Motor neuron (in vitro differentiated cells): ENCODE measurements at places on chromosomes 6 and 20.
A peak's percentile ranks its signal among the peaks of the same experiment; 100 is the strongest.

DNA sequence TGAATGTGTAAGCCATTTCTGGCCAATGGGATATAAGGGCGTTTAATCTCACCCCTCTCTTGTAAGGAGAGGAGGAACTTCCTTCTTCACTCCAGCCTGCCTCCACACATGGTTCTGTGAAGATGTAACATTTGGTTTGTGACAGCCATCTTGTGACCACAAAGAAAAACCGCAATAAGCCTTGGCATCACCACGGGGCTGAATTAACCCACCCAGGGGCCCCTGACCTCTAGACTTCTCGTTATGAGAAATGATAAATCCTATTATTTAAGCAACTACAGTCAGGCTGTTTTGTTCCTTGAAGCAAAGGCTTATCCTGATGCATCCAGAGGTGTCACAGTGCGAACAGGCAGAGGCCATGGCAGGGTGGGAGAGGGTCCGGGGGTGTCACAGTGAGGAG, 139.7 kb downstream of the CDC5L start:
- no peak for ATAC-seq

- no peak for ATAC-seq
Observed at GRCh38 chr6:34236131-34236442, 586 bp upstream of the HMGA1 start.

DNA sequence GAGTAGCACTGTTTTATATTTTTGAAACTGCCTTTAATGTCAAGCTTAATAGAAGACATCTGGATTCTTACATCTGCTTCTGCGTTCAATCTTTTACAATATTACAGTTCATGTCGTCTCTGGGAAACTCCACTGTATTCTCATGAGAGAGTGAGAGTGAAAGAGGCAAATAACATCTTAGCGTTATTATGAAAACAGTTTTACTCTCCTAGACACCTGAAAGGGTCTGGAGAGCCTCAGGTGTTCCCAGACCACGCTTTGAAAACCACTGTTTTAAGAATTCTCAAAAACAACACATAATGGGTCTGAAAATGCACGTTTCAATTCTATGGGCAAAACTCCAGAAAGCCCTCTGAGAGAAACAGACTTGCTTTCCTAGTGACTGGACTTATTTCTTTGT, 63.3 kb downstream of the ARHGAP18 start:
- no peak for ATAC-seq

- peak; percentile 92 for ATAC-seq
Observed at GRCh38 chr6:50187351-50187921, 137.7 kb upstream of the DEFB112 start.

- no peak for ATAC-seq
Observed at GRCh38 chr6:157811476-157812173, 11.4 kb upstream of the SNX9 start.
